ENCODE measurements at places on chromosomes 13 and 19.

GRCh38 chr13:63156816-63157215 lies 1741.2 kb upstream of the PCDH20 start:
- no peak for DNase-seq

DNA sequence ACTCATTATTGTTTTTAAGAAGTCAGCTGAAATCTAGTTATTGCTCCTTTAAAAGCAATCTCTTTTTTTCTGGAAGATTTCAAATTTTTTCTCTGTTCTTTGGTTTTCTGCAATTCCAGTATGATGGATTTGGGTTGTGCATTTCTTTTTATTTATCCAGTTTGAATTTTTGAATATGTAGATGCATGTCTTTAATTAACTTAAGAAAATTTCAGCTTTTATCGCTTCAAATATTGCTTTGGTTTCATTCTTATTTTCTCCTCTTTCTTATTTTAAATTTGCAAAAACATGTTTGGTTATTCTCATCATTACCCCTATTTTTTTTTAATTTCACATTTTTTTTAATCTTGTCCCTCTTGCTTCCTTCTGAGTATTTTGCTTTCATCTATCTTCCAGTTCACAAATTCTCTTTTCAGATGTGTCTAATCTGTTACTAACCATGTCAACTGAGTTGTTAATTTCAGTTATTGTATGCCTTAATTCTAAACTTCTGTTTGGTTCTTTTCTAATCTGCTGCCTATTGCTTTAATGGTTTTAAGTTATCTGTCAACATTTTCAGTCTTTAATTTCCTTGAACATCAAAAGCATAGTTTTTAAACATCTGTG lies 56.8 kb downstream of the RAP2A start:
- no peak for DNase-seq

DNA sequence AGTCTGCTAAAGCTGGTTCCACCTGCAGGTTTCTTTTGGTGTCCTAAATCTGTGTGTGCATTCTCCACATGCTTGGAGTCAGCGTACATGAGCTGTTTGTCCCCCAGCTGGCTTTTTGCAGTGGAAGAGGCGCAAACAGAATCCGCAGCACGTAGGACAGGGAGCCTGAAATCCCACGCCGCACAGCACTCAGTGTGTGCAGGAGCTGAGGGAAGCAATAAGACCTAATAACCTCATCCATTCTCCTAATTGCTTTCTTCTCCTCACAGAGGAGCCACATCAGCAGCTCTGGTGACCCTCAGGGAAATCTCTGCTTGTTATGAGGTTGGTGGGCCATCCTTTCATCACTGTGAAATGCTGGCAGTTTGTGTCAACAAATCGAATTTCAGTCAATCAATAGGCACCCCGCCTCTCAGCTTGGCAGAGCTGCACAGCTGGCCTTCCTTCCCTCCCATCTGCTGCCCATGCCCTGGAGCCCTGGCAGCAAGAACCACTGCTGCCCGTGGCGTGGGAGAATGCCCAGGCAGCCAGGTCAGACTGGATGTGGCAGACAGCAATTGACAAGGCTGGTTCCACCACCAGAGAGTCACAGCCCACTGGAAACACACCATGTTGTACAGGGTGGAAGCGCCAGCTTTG lies 136.7 kb downstream of the ZDHHC20 start:
- no peak for DNase-seq

- no peak for DNase-seq
These were observed 446.4 kb downstream of the COG6 start for GRCh38 chr13:40101708-40102359.

DNA sequence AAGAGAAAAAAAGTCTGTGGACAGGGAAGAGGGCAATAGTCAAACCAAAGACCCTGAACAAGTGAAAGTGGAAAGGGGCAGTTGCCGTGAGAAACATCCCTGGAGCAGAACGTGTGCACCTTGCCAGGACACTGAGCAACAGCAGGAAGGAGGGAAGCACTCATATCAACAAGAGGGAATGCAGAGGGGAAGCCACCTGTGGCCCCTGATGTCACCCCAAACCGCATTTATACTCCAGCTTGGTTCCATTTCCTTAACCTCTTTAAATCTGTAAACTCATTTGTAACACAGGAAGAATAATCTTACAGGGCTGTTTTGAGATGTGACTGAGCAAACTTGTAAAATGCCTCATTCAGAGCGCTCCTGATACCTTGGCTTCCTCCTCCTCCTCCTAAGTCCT lies 698.8 kb downstream of the DIAPH3 start:
- no peak for DNase-seq
